GM10248 (cell line): ENCODE measurements at places on chromosomes 1 and 21.

DNA sequence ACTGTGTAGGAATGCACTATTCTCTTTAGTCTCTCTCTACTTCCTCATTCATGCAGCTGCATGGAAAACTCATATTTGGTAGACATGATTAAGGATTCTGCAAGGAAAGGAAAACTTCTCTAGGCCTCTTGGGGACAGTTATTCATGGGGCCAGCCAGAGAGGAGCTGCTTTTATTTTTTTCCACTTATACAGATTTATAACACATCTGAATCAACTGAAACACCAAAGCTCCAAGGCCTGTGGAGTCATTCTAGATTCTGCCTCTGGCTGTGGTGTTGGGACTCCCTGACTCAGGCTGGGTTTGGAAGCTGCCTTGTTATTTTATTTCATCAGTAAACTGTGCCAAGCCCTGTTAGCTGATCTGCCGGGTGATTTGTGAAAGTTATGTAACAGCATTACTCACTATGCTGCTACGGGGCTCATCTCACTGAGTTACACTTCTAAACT, 83.9 kb upstream of the EDEM3 start:
- DNase-seq, result no peak

DNA sequence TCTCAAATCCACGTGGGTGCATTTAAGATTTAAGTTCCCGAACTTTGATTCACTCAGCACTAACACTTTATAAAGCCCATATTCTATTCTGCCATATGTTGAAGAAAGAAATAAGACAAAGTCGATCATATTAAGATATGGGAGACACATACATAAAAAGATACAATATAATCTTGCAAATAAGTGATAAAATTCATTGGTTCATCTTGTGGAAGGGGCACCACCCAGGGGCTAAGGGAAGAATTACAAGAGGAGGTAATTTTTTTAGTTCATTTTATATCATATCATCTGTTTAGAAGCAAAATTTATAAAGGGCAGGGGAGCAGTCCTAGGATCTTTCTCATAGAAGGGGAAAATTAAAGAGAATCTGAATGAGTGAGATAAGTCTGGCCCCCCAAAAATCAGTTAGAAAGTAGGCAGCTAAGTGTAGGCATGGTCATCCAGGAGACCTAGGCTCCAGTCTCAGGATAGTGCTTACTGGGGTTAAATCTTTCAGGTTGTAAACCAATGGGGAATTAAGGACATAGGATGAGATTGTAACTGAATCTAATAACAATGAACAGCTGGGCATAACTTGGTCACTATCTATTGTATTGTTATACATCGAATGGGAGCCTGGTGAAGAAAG, 124.2 kb upstream of the L1TD1 start:
- DNase-seq, result no peak

- peak; percentile 60 for DNase-seq
Measured at GRCh38 chr1:110084227-110085078, 14.0 kb upstream of the ALX3 start.

GRCh38 chr1:176195547-176195946, 11.5 kb downstream of the COP1 start:
- no peak for DNase-seq

DNA sequence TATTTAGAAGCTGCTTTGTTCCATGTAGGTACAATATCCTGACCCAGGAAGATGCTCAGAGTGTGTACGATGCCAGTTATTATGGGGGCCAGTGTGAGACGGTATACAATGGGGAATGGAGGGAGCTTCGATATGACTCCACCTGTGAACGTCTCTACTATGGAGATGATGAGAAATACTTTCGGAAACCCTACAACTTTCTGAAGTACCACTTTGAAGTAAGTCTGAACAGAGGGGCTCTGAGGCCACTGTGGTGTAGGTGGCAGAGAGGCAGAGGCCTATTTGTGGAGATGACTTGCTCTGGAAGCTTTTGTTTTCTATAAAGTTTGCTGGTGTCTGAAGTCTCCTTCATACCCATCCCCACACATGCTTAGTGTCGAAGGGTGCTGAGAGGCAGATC, 26.8 kb downstream of the C8A start:
- no peak for DNase-seq

GRCh38 chr21:33089395-33090119, 19.6 kb downstream of the OLIG1 start:
- no peak for DNase-seq

- DNase-seq, result no peak
Measured at GRCh38 chr1:206455666-206456344, 14.5 kb upstream of the IKBKE start.

DNA sequence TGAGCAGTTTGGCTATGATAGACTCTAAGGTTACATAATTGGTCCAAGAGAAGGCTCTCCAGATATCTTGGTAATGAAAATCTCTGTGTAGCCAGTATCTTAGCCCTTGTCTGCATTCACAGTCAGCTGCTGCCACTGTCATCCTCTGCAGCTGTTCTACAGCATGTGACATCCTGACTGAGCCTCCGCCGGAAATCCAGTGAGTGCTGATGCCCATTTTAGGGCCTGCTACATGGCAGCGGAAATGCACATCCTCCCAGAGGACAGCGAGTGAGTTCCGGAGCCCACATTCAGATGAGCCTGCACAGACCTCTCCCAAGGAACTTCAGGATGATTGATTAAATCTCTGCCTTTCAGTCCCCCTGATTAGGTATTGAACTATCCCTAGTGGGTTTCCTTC, 237.1 kb downstream of the HHIPL2 start:
- DNase-seq, result no peak

- no peak for DNase-seq
Measured at GRCh38 chr21:45894906-45895777, 86.4 kb upstream of the COL6A1 start.

- DNase-seq, result no peak
Measured at GRCh38 chr1:234999513-234999940, 129.1 kb downstream of the TOMM20 start.

GRCh38 chr1:173297798-173298391, 90.8 kb upstream of the TNFSF4 start:
- DNase-seq, result peak; percentile 46

- DNase-seq, result no peak
Measured at GRCh38 chr1:36351227-36351977, 28.0 kb upstream of the EVA1B start.

GRCh38 chr1:166827426-166827825, 11.8 kb upstream of the POGK start:
- DNase-seq, result no peak

GRCh38 chr1:156812293-156812990, 4.2 kb downstream of the SH2D2A start:
- no peak for DNase-seq

GRCh38 chr1:234609691-234610042, 311 bp downstream of the IRF2BP2 start:
- no peak for DNase-seq

- peak; percentile 80 for DNase-seq
Measured at GRCh38 chr1:15272009-15272781, 25.2 kb downstream of the FHAD1 start.

DNA sequence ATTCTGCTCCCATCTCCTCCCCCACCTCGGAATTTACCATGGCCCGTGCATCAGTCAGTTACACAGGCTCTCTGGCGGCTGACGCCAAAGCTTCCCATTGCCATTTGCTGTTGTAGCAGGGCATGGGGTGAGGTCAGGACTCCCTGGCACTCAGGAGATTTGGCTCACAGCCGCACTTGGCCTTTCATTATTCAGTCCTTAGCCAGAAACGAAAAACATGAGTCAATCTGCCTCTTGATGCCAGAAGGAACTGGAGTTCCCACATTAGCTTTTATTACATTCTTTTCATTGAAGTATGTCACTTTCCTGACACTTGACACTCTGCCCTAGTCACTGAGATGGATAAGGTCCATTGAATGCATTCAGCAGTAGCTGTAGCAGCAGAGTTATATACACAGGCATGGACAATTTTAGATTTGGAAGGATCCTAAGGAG, 260.6 kb downstream of the CACNA1E start:
- no peak for DNase-seq

GRCh38 chr1:241612533-241613477, 27.4 kb downstream of the CHML start:
- no peak for DNase-seq

GRCh38 chr1:61980561-61980960, 214.1 kb upstream of the L1TD1 start:
- no peak for DNase-seq

- DNase-seq, result no peak
Measured at GRCh38 chr21:42638266-42638863, 15.1 kb upstream of the PDE9A start.

- DNase-seq, result no peak
Measured at GRCh38 chr1:180173451-180173850, 18.8 kb downstream of the QSOX1 start.

- no peak for DNase-seq
Measured at GRCh38 chr21:30695956-30696355, 22.6 kb downstream of the KRTAP21-3 start.

GRCh38 chr1:7808253-7808844, 24.3 kb downstream of the PER3 start:
- DNase-seq, result peak; percentile 39

GRCh38 chr1:17745479-17745955, 9.6 kb upstream of the ACTL8 start:
- DNase-seq, result no peak

GRCh38 chr1:157831968-157832626, 9.5 kb downstream of the CD5L start:
- DNase-seq, result no peak

- DNase-seq, result no peak
Measured at GRCh38 chr1:244751271-244751895, 84.1 kb upstream of the COX20 start.

DNA sequence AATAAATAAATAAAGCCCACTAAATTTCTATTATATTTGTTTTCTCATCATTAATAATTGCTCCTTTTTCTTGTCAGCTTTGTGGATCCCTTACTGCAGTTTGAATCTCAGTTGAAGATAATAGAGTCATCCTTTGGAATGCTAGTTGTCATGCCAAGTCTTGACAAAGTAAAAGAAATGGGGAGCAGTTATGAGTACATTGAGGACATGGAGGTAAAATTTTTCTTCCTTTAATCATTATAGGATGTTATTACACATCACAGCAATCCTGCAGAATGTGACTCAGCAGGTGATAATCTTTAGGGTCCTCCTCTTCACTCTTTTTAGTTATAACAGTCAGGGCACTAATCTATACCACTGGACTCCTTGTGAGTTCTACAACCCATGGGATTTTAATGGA, 24.1 kb downstream of the MROH9 start:
- no peak for DNase-seq

DNA sequence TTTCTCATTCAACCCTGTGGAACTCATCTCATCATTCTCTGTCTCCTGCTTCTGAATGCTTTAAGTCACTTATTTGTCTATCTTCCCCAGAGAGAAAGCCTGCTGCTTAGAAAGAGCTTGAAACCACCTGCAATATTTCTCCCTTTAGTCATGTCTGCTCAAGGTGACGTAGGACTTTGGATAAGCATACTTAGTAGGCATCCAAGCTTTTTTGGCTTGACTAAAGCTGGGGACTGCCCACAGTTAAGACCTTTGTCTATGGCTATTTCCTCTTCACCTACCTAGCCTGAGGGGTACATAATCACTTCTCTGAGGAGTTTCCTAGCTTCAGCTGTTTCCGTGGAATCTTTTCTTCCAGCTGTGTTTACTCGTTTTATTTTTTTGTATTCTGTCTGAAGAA, 665.8 kb upstream of the CAMK1G start:
- DNase-seq, result no peak

GRCh38 chr1:45016767-45017166, 4.7 kb downstream of the UROD start:
- no peak for DNase-seq

DNA sequence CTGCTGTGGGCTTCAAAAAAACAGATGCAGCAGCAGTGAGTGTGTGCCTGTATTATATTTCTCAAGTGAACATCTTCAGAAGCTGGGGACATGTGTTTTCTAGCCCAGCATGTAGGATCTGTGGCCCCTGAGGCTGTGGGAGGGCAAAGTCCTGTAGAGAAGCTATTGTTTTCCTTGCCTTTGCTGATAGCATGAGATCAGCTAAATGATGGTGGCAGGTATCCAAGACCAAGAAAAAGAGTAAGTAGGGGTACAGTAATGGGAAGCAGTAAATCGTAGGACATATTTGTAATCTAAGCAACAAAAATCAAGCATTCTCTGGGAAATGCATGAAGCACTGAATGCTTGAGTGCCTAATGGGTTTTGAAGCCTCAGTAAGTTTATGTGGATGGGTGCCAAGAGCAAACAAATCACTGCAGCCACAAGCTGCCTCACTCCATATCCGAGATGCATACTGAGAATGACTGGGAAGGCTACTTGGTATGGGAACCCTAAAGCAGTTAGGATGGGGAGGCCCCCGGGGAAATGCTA, 98.3 kb downstream of the CD58 start:
- DNase-seq, result no peak

GRCh38 chr1:63984930-63985290, 211.1 kb downstream of the ROR1 start:
- DNase-seq, result no peak

GRCh38 chr1:59007820-59008598, 224.2 kb upstream of the JUN start:
- DNase-seq, result peak; percentile 35

- DNase-seq, result no peak
Measured at GRCh38 chr1:11187931-11188330, 1.2 kb upstream of the ANGPTL7 start.

GRCh38 chr1:236808564-236809130, 13.6 kb downstream of the MTR start:
- no peak for DNase-seq

GRCh38 chr21:28442624-28443023, 550.1 kb downstream of the LTN1 start:
- no peak for DNase-seq

- no peak for DNase-seq
Measured at GRCh38 chr1:50265790-50266314, 157.1 kb downstream of the ELAVL4 start.

DNA sequence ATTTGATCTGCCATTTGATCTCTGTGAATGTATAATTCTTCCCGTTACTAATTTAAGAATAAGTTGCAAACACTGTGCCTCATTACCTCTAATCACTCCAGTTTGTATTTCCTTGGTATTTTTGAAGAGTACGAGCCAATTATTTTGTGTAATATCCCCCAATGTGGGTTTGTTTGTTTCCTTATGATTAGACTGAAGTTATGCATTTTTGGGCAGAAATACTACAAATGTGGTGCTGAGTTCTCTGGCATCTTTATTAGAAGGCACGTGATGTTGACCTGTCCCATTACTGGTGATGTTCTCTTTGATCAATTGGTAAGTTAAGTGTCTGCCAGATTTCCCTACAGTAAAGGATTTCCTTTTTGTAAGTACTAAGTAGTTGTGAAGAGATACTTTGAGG, 10.3 kb downstream of the MIXL1 start:
- no peak for DNase-seq

DNA sequence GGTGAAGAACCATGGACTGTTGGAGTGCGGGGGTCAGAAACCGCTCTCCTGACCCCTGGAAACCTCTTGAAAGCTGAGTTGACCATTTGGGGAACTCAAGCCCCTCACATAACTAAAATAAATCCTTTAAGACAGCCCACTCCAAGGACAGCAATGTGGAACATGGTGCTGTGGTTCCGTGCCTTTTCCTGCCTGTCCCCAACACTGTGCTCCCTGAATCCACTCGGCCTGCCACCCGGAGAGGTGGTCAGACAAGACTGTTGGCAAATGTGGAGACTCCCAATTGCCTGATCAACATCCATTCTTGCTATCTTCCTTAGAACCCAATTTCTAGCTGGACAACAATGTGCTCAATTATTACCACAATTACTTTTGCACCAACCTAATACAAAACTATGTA, 286.0 kb downstream of the NPHP4 start:
- DNase-seq, result no peak
